ENCODE measurements at places on chromosomes 11 and 22. TPM values are rescaled to one million over a fixed set of nuclear protein-coding genes. Genes with fewer than 3 reads are reported as not detected.
A peak's percentile ranks its signal among the peaks of the same experiment; 100 is the strongest.

The PIK3IP1 gene
- 2.0 TPM for total RNA-seq

The ART5 gene
- total RNA-seq = 9.1 TPM

The SMIM35 gene
- total RNA-seq = not detected

The TRPC6 gene
- 1.7 TPM for total RNA-seq

The PATE2 gene
- not detected for total RNA-seq

The GPR83 gene
- total RNA-seq = 0.35 TPM

The NXPE2 gene
- 0.11 TPM for total RNA-seq

The SCO2 gene
- 0.42 TPM for total RNA-seq

GRCh38 chr11:116515664-116516184 lies 257.1 kb downstream of the BUD13 start:
- H3K27me3 ChIP-seq = no peaks in the 10 kb centered on the region
- no peaks in the 10 kb centered on the region for H3K36me3 ChIP-seq
- no peak overlapping the region for H3K4me3 ChIP-seq
- H3K27ac ChIP-seq = no peak overlapping the region
- H3K4me1 ChIP-seq = no peaks in the 10 kb centered on the region

DNA sequence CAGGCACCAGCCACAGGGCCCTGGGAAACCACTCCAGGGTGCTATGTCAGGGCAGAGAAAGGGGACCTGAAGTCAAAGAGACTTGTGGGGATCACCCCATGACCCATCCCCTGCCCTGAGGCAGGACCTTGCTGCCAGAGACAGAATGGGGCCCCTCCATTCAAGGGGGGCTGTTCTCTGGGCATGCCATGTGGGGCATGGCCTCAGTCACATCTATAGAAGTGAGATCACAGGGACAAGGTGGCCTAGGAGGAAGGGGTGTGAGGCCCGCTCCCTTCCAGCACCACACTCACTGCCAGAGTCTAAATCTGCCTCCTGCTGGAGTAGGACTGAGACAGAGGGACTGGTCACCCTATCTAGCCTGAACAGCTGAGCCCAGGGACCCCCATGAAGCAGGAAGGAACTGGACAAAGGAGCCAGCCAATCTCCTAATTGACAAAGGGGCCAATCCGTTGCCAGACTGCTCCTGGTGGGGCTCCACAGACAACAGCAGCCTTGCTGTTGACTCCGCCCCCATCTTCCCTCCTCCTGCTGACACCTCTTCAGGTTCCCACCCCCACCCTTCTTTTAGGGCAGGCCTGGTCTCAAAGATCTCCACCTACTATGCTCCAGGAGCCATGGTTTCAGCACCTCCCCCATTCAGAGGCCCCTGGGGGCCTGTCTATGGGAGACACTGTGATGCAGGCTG lies 26.0 kb downstream of the NEAT1 start:
- peak; percentile 85 for DNase-seq
- H3K27me3 ChIP-seq = no peaks in the 10 kb centered on the region

- no peaks in the 10 kb centered on the region for H3K36me3 ChIP-seq
- no peak overlapping the region for H3K27ac ChIP-seq
These were observed 1.4 kb downstream of the TRIM34 start for GRCh38 chr11:5626196-5626595.

GRCh38 chr22:48135592-48135991 lies 1373.1 kb downstream of the TBC1D22A start:
- H3K4me3 ChIP-seq = no peak overlapping the region
- no peaks in the 10 kb centered on the region for H3K4me1 ChIP-seq
- no peaks in the 10 kb centered on the region for H3K27me3 ChIP-seq

- DNase-seq = no peak
- peaks cover 8% of the 10 kb centered on the region for H3K4me1 ChIP-seq
- H3K36me3 ChIP-seq = peaks cover 28% of the 10 kb centered on the region
- no peak overlapping the region for H3K4me3 ChIP-seq
These were observed 30.3 kb downstream of the BCR start for GRCh38 chr22:23210428-23211170.

GRCh38 chr11:63517156-63517555 lies 11.3 kb downstream of the LGALS12 start:
- no peak overlapping the region for H3K4me3 ChIP-seq
- H3K4me1 ChIP-seq = no peaks in the 10 kb centered on the region
- H3K27me3 ChIP-seq = no peaks in the 10 kb centered on the region
- no peaks in the 10 kb centered on the region for H3K36me3 ChIP-seq

- no peak overlapping the region for H3K27ac ChIP-seq
- H3K36me3 ChIP-seq = no peaks in the 10 kb centered on the region
- peaks cover 4% of the 10 kb centered on the region for H3K4me1 ChIP-seq
- no peaks in the 10 kb centered on the region for H3K27me3 ChIP-seq
These were observed 3.7 kb upstream of the RELT start for GRCh38 chr11:73372375-73372993.

GRCh38 chr22:18071968-18072310 lies 5.9 kb upstream of the PEX26 start:
- H3K36me3 ChIP-seq = no peaks in the 10 kb centered on the region
- peaks cover 5% of the 10 kb centered on the region for H3K27me3 ChIP-seq
- H3K4me1 ChIP-seq = peaks cover 5% of the 10 kb centered on the region

GRCh38 chr11:71080239-71081097 lies 171.9 kb downstream of the SHANK2 start:
- no peak overlapping the region for H3K27ac ChIP-seq
- H3K27me3 ChIP-seq = no peaks in the 10 kb centered on the region
- peak; percentile 93 for DNase-seq
- H3K36me3 ChIP-seq = no peaks in the 10 kb centered on the region
- no peak overlapping the region for H3K4me3 ChIP-seq
- H3K4me1 ChIP-seq = no peaks in the 10 kb centered on the region

GRCh38 chr11:18144243-18144642 lies 11.9 kb downstream of the MRGPRX3 start:
- no peak for DNase-seq
- peaks cover 9% of the 10 kb centered on the region for H3K27me3 ChIP-seq
- no peaks in the 10 kb centered on the region for H3K36me3 ChIP-seq
- no peak overlapping the region for H3K4me3 ChIP-seq
- no peaks in the 10 kb centered on the region for H3K4me1 ChIP-seq

- peak; percentile 86 for DNase-seq
- H3K4me3 ChIP-seq = peak within 1 kb of the TSS; percentile 100
- H3K27me3 ChIP-seq = no peaks in the 10 kb centered on the region
- peak within 1 kb of the TSS; percentile 98 for H3K27ac ChIP-seq
- H3K36me3 ChIP-seq = peaks cover 20% of the 10 kb centered on the region
These were observed at the start of gene CSNK1E for GRCh38 chr22:38317122-38317994. TSS of gene CSNK1E (minus strand) at chr22:38317433. CDS start at chr22:38314157, 3,276 bp downstream.

GRCh38 chr22:24400034-24400725 lies 27.2 kb upstream of the ADORA2A start:
- H3K27ac ChIP-seq = no peak overlapping the region
- H3K36me3 ChIP-seq = peaks cover 73% of the 10 kb centered on the region
- no peak overlapping the region for H3K4me3 ChIP-seq
- DNase-seq = no peak
- H3K27me3 ChIP-seq = no peaks in the 10 kb centered on the region

GRCh38 chr22:37017356-37017755 lies 1.9 kb downstream of the TST start:
- no peaks in the 10 kb centered on the region for H3K27me3 ChIP-seq
- no peak overlapping the region for H3K4me3 ChIP-seq
- peaks cover 18% of the 10 kb centered on the region for H3K36me3 ChIP-seq

DNA sequence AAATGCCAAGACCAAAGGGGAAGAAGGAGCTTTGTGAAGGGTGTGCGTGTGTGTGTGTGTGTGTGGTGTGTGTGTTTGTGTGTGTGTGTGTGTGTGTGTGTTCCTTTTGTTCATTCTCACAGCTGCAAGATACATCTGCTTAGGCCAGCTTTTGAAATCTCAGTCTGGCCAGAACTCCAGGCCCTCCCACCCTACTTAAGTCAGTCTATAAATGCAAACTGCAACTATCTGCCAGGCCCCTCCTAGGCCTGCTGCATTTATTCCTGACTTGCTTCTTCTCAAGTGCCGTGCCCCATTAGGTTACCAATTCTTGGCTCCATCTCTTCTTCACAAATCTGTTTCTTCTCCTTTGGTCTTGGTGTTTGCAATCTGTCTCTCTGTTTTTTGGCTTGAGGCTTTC lies 21.6 kb upstream of the RIC3 start:
- DNase-seq = peak; percentile 16
- H3K36me3 ChIP-seq = no peaks in the 10 kb centered on the region
- no peak overlapping the region for H3K4me3 ChIP-seq
- no peaks in the 10 kb centered on the region for H3K4me1 ChIP-seq

DNA sequence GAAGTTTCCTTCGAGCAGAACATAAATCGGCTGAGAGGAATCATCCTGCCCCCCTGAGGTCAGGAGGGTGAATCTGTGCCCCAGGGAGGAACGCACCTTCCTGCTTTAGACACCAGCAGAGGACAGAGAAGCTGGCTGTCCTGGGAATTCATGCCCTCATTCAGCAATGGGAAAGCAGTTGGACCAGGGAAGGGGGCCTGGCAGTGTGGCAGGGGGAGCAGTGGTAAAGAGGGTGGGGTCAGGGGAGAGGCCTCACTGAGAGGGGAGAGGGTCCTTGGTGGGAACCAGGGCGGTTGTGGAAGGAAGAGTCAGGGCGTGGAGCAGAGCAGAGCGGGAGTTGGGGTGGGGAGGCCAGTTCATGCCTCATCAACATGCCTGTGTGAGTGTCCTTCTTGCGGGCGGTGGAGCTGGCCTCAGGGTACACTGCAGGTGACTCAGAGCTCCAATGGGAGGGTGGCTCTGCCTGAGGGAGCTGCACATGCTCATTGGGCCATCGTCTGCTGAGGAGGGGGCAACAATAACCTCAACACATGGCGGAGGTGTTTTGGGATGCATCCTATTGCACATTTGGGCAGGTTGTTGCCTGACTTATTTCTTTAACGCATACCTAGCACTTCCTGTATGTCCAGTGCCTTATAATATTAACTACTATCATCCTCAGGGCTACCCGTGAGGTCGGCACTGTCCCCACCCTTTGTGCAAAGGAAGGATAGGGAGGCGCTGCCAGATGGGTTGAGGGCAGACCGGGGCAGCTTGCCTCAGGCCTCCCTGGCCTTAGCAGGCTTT lies 23.2 kb downstream of the MED15 start:
- no peaks in the 10 kb centered on the region for H3K4me1 ChIP-seq
- peaks cover 32% of the 10 kb centered on the region for H3K36me3 ChIP-seq
- no peak for DNase-seq
- peak overlapping the region; percentile 50 for H3K27ac ChIP-seq
- no peak overlapping the region for H3K4me3 ChIP-seq
- H3K27me3 ChIP-seq = no peaks in the 10 kb centered on the region

DNA sequence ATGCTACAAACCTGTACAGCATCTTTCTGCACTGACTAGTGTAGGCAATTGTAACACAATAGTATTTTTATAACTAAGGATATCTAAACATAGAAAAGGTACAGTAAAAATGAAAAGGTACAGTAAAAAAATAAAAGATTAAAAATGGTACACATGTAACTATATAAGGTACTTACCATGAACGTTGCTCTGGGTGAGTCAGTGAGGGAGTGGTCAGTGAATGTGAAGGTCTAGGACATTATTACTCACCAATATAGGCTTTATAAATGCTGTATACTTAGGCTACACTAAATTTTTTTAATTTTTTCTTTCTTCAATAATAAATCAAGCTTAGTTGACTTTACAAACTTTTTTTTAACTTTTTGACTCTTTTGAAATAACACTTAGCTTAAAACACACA lies 59.9 kb downstream of the EIF3M start:
- DNase-seq = no peak
- no peaks in the 10 kb centered on the region for H3K27me3 ChIP-seq
- no peak overlapping the region for H3K4me3 ChIP-seq
- H3K36me3 ChIP-seq = no peaks in the 10 kb centered on the region
- H3K4me1 ChIP-seq = no peaks in the 10 kb centered on the region

GRCh38 chr11:10315083-10315482 lies 10.2 kb downstream of the ADM start:
- no peak for DNase-seq
- no peak overlapping the region for H3K27ac ChIP-seq
- peaks cover 27% of the 10 kb centered on the region for H3K27me3 ChIP-seq
- no peak overlapping the region for H3K4me3 ChIP-seq

DNA sequence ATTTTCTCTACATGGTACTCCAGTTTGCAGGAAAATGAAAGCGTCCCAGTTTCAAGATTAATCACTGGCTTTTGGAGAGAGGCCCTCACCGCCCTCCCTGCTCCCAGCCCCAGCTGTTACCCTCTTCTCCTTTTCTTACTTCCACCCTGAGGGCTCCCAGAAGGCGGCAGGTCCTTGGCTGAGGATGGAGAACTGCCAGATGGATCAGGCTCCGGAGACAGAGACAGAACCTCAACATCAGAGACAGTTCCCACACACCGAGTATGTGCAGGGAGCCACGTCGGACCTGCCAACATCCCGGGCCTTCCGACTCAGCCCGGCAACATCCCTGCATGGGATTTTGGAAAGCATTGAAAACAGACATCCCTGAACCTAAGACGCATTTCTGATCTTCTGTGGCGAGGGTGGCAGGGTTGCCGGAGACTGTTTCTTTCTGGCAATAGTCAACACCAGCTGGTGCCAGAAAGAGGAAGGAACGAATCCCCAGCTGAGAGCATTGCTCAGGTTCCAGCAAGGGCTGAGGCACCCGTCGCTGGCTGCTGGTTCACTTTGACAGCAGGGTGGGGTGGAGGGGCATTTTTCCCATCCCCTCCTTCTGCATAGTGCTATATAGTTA lies 467.1 kb downstream of the MIAT start:
- H3K27ac ChIP-seq = no peak overlapping the region
- no peaks in the 10 kb centered on the region for H3K4me1 ChIP-seq
- H3K4me3 ChIP-seq = no peak overlapping the region
- no peaks in the 10 kb centered on the region for H3K36me3 ChIP-seq
- no peak for DNase-seq
- H3K27me3 ChIP-seq = peaks cover 8% of the 10 kb centered on the region

DNA sequence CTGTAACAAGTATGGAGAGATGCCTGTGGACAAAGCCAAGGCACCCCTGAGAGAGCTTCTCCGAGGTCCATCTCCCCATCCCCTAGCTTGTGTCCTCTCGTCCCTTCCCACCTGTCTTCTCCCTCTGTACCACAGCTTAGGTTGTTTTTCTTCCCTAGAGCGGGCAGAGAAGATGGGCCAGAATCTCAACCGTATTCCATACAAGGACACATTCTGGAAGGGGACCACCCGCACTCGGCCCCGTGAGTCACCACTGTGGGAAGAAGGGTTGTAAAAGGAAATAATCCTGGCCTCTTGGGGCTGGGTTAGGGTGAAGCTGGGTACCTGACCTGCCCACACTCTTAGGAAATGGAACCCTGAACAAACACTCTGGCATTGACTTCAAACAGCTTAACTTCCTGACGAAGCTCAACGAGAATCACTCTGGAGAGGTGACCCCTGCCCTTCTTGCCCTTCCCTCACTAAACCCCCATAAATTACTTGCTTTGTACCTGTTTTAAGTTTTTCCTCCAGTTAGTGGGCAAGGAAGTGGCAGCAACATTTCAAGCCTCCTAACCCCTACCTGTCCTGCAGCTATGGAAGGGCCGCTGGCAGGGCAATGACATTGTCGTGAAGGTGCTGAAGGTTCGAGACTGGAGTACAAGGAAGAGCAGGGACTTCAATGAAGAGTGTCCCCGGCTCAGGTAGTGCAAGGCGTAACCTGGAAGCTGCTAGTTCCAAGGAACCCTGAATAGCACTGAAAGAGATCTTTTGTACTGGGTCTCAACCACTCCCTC lies 3.1 kb downstream of the TAF10 start:
- peaks cover 49% of the 10 kb centered on the region for H3K36me3 ChIP-seq
- H3K27me3 ChIP-seq = no peaks in the 10 kb centered on the region
- H3K27ac ChIP-seq = no peak overlapping the region
